Heart right ventricle (tissue), 16 donors: ENCODE measurements at places on chromosomes 1 and 21. TPM values are rescaled to one million over a fixed set of nuclear protein-coding genes. Genes with fewer than 3 reads are reported as not detected.

DNA sequence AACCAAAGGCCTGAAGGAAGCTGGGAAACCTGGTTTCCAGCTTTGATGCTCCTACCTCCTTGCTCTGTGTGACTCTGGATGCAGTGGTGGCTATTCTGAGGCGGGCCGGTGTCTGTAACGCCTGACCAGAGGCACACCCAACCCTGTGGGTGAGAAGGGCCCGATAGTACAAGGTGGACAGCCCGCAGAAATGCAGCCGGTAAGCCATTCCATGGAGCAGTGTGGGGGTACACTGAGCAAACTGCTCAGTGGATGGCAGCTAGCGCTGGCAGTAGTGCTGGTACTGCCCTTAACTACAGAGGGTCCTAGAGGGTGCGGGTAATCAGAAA, 36.0 kb downstream of the AHDC1 start:
- DNase-seq: no peak
- no peaks in the 10 kb centered on the region for H3K27me3 ChIP-seq
- peak overlapping the region; percentile 49 for H3K4me3 ChIP-seq
- no peaks in the 10 kb centered on the region for H3K36me3 ChIP-seq
- no peak overlapping the region for H3K27ac ChIP-seq

- no peaks in the 10 kb centered on the region for H3K27me3 ChIP-seq
- H3K27ac ChIP-seq: peak overlapping the region; percentile 98
- peaks cover 46% of the 10 kb centered on the region for H3K4me1 ChIP-seq
- no peaks in the 10 kb centered on the region for H3K36me3 ChIP-seq
- H3K4me3 ChIP-seq: peak overlapping the region; percentile 88
These were observed 805 bp downstream of the NRIP1 start for GRCh38 chr21:15063814-15064575.

GRCh38 chr1:240682859-240683242, 70.9 kb upstream of the GREM2 start:
- H3K27me3 ChIP-seq: no peaks in the 10 kb centered on the region
- H3K4me3 ChIP-seq: no peak overlapping the region
- no peak for DNase-seq
- H3K27ac ChIP-seq: no peak overlapping the region
- H3K36me3 ChIP-seq: no peaks in the 10 kb centered on the region

DNA sequence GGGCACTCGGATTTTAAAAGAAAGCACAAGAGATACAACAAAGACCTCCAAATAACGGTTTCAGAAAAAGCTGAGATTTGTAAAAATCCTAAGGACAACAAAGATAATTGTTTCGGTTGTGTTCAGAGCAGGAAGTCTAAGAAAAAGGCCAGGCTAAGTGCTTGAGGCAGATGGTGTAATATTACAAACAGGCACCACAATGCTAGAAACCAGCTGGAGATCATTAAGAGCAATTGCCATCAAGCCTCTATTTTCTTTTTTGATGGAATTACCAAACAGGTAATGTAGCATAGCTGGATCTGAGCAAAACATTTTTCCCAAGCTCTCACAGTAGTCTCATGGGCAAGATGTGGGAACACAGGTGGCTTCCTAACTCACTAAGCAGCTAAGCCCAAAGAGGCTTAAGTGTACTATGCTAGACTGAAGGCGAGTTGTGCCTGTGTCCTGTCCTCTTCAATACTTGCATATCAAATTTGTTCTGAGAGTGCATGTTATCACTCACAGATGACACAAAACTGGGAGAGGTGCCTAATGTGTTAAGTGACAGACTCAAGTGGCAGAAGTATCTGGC, 161.6 kb downstream of the GLUL start:
- no peaks in the 10 kb centered on the region for H3K27me3 ChIP-seq
- H3K27ac ChIP-seq: no peak overlapping the region
- H3K36me3 ChIP-seq: no peaks in the 10 kb centered on the region
- no peak overlapping the region for H3K4me3 ChIP-seq
- no peak for DNase-seq
- H3K4me1 ChIP-seq: peaks cover 10% of the 10 kb centered on the region

Gene GJB5
- not detected for total RNA-seq
